ENCODE measurements at places on chromosomes 4 and X. TPM values are rescaled to one million over a fixed set of nuclear protein-coding genes. Genes with fewer than 3 reads are reported as not detected.

DNA sequence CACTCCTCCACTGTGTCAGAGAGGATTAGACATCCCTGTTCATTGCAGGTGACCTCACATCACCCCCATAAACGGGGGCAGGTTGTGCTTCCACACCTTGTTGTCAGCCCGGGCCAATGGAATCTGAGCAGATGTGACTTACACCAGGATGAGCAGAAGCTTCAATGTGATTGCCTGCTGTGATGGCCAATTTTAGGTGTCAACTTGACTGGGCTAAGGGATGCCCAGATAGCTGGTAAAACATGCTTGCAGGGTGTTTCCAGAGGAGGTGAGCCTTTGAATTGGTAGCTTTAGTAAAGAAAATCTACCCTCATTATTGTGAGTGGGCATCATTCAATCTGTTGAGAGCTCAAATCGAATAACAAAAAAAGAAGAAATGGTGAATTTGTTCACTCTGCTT is 52.1 kb downstream of the ING2 start:
- no peak for DNase-seq

DNA sequence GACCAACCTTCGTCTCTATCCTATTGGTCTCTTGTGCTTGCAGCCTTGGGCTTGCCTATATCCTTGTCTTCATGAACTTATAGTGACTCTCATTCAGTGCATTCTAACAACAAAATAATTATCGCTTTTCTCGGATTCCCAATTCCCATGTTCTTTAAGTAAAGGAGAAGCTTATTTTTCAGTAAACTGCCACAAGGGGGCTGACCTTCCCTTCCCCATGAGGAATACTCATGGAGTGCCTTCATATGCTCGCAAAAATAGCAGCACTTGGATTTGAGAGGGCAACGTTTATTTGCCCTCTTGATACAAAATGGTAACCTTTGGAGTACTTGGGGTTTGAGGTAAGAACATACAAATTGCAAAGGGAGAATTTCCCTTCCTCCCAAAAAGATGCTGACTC is 183.2 kb upstream of the TENT5D start:
- no peak for DNase-seq

DNA sequence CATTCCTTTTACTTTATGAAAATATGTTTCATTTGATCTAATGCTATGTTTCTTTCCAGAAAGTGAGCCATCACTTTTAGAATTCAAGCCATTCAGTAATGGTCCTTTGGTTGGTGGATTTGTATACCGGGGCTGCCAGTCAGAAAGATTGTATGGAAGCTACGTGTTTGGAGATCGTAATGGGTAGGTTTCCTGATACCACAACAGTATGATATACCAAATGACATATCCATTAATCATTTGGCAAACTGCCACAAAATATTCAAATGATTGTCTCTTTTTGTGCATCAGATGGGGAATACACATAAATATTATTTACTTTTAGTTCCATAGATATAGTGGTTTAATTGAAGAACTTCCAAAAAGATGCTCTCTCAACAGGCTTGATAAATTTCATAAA is 68.2 kb downstream of the HHIP start:
- no peak for DNase-seq

- DNase-seq: no peak
Observed at GRCh38 chr4:12612876-12613275, 871.3 kb downstream of the RAB28 start.

DNA sequence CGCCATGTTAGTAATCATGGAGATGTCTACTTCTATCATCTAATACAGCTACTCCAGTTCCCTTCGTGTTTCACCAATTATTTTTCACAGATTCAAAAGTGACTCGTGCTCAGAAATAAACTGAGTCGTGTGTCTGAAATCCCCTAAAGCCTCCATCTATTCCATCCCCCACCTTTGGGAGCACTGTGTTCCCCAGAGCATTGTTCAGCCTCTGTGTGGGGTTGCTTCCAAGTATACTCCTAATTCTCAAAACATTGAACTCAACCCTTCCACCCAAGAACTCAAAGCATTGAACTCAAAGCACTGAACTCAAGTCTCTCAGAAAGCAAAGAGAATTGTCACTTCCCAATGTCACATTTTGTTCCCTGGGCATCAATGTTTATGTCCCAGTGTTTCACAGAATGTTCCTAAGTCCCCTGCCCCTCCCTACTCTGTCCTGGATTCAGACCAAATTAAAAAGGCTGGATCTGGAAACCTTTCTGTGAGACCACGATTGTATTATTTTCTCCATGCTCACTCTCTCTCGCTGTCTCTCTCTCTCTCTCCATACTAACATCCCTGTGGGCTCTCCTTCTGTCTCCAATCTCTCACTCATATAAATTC is 138.5 kb upstream of the QRFPR start:
- DNase-seq: no peak

DNA sequence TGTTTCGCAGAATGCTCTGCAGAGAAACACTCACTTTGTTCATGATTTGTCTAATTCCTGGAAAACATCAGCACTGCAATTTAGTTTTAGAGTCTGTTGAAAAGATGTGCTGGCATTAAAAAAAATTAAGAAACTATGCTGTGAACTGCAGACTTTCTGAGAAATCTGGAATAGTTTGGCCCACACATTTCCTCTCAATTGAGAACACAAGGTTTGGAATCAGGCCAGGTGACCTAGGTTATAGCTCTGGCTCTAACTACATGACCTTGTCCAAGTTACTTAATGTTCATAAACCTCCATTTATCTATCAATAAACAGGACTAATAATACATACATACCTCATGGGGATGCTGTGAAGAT is 61.4 kb upstream of the ENPEP start:
- no peak for DNase-seq

DNA sequence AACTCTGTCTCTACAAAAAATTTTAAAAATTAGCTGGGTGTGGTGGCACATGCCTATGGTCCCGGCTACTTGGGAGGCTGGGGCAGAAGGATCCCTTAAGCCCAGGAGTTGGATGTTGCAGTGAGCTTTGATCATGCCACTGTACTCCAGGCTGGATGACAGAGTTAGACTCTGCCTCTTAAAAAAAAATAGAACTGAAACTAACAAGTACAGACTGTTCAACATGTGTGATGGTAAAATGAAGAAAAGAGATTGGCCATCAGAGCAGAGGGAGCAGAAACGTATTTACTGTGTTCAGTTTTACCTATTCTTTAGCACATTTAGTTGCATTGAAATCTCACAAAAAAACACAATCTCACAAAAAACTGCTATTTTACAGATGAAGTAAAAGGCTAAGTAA is 77.9 kb upstream of the NAP1L5 start:
- no peak for DNase-seq

DNA sequence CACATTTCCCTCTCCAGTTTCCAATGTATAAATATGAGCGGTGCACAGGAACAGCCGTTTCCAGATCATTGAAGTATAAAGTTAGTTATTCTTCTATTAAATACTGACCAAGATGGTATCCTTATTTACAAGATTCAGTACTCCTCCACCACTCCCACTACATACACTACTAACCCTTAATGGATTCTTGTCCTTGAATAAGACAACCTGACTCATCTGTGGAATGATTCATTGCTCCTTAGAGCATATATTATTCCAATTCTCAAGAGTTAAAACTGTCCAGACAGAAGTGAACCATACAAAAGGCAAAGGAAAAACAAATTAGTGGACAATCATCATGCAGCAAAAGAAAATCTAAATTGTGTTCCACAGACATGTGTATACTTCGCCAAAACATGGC is 373.3 kb downstream of the IDS start:
- no peak for DNase-seq

DNA sequence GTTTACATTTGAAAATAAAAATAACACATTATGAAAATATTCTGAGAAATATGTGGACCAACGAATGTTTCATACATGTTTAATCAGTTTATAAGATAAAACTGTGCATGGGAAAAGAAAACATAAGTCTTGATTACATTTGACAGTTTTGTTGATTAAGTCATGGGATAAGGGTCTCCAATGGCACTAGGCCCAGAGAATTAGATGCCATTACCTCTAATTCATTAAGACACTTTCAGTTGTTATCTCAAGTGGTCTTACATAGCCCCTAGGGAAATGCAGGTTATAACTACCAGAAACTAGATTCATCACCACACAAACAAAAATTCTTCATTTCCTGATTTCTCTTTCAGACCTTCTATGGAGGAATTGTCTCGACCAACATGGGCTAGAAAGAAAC is 300.8 kb downstream of the PCDH7 start:
- no peak for DNase-seq

GRCh38 chr4:150784305-150784704 is 202.4 kb downstream of the MAB21L2 start:
- DNase-seq: no peak

DNA sequence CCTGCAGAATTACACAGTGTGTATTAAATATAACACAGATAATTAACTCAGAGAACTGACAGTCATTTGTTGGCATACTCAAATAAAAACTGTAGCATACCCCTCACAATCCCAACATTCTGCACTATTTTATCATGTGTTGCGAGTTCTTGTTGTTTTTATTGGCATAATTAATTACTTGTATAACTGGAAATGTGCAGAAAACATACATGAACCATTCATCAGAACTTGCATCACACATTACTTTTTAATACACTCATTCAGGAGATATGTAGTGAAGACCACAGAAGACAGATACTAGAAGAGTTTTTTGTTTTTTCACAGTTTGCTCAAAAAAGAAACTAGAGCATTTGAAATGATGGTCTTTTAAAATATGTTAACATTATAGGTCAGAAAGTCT is 74.6 kb upstream of the NEIL3 start:
- DNase-seq: no peak

DNA sequence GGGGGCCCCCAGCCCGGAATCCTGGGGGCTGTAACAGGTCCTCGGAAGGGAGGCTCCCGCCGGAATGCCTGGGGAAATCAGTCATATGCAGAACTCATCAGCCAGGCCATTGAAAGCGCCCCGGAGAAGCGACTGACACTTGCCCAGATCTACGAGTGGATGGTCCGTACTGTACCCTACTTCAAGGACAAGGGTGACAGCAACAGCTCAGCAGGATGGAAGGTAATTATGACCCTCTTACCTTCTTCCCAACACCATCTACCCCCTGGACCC is 1.0 kb downstream of the FOXO4 start:
- DNase-seq: no peak

DNA sequence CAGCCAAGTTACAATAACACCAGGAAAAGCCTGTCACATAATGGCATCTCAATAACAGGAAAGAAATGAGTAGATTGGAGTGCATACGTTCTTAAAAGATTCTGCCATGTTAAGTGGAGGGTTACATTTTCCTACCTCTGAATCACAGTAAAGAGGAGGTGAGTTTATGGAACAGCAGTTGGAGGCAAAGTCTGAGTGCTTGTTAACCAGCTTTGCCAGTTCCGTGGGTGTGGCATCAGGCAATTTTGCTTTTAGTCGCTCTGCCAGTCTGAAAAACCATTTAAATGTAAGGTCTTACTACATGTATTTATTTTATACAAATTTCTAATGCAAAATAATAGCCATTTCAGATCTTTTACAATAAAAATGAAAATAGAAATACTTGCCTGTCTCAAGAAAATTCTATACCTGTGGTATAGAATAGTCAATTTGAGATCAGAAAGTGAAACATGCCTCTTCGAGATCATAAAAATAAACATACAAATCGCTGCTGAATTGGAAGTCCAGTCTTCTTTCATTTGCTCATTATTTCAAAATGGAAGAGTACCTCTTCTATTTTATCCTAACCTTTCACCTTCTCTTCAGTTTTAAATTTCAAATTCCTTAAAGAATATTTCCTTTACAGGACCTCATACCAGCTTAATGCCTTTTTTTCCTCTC is 31.4 kb downstream of the GC start:
- DNase-seq: no peak

- no peak for DNase-seq
Observed at GRCh38 chr4:113383111-113383785, 333.8 kb downstream of the ANK2 start.

DNA sequence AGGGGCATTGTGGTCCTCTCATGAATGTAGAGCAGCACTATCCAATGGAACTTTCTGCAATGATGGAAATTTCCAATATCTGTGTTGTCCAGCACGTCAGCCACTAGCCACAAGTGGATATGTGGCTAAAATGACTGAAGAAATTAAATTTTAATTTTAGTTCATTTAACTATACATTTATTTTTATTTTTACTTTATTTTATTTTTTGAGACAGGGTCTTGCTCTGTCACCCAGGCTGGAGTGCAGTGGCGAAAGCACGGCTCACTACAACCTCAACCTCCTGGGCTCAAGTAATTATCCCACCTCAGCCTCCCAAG is 13.3 kb upstream of the RBBP7 start:
- no peak for DNase-seq

DNA sequence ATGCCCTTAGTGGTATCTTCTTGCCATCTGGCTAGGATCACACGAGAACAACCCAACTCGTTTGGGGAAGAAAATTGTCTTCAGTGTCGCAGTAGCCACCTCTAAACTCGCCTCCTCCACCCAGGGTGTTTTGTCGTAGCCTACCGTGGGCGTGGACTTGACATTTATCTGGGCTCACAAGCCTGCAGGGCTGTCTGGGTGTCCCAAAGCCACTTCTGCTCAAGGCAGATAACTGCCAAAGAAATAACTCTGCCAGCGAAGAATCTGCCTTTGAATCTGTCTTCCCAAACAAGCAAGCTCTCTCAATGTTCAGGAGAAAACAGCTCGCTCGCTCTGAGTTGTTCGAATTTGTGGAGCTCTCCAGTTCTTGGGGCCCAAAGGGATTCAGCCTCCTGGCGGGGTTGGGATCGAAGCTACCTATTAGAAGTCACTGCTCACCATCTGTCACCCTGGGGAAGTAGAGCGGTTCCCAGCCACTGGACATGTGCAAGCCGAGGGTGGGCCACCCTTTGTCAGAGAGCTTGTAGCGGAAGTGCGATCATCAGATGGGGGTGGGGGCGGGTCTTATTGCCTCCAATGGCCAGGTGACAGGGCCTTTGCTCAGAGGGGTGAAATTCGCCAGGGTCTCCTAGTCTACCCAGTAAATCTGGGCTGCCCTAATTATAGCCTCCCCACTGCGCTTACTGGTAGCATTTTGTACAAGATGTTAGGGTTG is 14.8 kb downstream of the BLOC1S4 start:
- DNase-seq: no peak

- no peak for DNase-seq
Observed at GRCh38 chr4:138978600-138978999, 37.0 kb upstream of the NOCT start.

GRCh38 chrX:154529206-154529612 is 13.2 kb upstream of the FAM3A start:
- no peak for DNase-seq

- no peak for DNase-seq
Observed at GRCh38 chrX:7318661-7319060, 170.7 kb upstream of the PUDP start.

GRCh38 chr4:32472918-32473317 is 1752.7 kb downstream of the PCDH7 start:
- DNase-seq: no peak

DNA sequence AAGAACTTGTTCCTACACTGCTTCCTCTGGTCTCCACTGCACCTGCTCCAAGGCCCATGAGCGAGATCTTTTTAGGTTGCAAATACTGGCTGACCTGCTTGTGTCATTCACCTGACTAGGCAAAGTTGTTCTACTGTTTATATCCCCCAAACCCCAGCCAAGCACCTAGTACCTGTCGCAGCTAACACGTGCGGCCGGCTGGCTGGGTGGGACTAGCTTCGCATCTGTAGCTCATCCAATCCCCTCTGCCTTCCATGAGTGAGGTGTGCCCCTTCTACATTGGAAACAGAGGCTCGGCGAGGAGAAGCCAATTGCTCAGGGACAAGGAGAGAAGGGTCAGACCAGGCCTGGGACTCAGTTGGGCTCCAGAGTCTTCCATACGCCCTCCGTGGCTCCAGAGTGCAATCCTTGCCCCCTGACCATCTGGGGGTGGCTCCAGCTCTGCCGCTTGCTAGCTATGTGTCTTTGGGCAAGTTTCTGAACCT is 86.5 kb downstream of the WFS1 start:
- DNase-seq: no peak

Gene MMRN1
- total RNA-seq: 0.16 TPM

Gene ZNF518B
- 26.8 TPM for total RNA-seq

Measured in activated B cell treated with CpG ODN at 0.5 μM for 24 hours (primary cell).